Fibroblast of mammary gland (primary cell): ENCODE measurements at places on chromosomes 4 and X.

DNA sequence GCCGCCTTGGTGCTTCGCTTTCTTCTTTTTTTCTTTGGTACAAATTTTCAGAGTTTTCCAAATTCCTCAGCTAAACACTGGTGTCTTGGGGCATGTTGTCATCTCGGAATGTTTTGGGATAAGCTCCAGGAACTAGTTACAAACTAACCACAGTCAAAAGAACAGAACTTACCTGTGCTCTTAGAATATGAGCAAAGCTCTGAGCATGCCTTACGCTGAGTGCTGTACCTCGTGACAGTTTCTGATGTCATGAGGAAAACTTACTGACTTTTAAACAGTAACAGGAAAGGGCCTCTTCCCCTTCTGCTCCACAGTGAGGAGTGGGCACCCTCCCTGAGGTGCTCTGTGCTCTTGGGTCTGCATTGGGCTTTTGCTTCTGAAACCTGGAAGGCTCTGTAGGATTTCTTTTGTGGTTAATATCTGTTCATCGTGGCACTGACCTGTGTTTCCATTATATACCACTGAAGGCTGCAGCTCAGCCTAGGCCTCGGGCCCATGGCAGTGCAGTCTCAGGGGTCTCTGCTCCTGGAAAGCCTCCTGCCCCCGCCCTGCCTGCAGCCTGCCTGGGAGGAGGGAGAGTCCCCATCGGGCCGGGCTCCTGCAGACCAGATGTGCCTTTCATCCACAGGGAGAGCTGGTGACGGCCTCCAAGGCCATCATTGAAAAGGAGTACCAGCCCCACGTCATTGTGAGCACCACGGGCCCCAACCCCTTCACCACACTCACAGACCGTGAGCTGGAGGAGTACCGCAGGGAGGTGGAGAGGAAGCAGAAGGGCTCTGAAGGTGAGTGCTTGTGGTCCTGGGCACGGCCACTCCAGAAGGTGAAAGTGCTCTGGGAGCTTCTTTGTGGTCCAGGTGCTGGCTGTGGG is 48.7 kb downstream of the NOP14 start:
- DNase-seq: no peak

GRCh38 chrX:38656350-38656915 is 95.1 kb downstream of the TSPAN7 start:
- DNase-seq: no peak

DNA sequence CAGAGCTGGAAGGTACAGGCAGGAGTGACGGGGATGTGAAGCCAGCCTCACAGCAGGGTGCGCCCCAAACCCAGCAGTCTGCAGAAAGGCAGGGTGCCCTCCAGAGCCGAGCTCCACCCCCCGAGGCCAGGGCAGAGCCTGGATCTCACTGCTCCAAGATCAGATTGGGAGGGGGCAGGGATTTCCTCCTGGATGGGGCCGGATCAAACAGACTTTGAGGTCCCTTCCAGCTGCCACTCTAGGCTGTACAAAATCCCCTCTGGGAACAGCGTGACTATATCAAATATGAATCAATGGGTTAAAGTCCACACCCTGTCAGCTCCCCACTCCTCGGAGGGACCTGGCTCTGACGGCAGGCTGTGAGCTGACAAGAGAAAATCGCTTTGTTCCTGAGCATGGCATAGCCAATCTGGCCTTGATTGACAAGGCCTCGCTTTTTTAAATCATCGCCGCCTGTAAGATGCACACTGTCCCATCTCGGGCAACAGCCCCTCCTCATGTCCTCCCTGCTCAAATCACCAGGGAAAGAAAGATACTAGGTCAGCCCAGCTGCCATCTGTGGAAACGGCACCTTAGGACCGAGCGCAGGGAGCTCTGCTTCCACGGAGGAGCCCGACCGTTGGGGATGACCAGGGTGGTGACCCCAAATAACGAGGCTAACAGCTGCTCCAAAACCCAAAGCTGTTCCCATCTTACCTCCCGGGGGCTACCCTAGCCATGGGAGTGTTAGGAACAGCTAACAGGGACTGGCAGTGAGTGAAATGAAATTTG is 39.9 kb downstream of the PSAPL1 start:
- no peak for DNase-seq

DNA sequence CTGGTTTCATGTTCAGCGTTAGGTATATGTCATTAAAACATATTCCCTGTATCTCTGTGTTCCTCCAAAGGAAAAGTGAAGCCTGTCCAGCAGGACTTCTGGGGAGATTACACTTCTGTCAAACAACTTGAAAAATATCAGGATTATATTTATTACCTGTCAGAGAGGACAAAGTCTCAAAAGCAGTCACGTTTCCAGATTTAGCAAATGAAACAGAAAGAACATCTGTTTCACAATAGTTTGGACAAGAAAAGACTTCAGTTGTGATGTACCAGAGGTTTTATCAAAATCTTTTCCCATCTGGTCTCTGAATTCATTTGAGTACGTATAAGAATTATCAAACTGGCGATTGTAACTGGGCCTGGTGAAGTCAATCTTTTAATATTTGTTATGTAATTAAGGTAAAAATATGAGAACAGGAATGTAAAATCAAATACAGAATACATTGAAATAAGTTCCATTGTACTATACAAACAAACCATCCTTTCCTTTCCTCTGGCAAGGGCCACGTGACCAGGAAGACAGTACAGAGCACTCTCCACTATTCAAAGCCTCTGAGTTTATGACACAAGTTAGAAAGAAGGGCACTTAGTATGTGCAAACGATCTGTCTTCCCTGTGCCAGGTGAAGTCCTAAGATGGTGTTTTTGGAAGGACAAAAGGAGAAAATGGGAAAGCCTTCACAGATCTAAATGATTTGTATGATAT is 3.2 kb downstream of the CASP3 start:
- DNase-seq: no peak

GRCh38 chr4:80036949-80037685 is 35.9 kb downstream of the ANTXR2 start:
- DNase-seq: peak; percentile 87

GRCh38 chr4:100581337-100581736 is 63.5 kb upstream of the EMCN start:
- no peak for DNase-seq

GRCh38 chrX:3763111-3763510 is 49.7 kb upstream of the PRKX start:
- DNase-seq: no peak

- no peak for DNase-seq
These were observed 14.1 kb downstream of the RNF212 start for GRCh38 chr4:1099270-1099669.

DNA sequence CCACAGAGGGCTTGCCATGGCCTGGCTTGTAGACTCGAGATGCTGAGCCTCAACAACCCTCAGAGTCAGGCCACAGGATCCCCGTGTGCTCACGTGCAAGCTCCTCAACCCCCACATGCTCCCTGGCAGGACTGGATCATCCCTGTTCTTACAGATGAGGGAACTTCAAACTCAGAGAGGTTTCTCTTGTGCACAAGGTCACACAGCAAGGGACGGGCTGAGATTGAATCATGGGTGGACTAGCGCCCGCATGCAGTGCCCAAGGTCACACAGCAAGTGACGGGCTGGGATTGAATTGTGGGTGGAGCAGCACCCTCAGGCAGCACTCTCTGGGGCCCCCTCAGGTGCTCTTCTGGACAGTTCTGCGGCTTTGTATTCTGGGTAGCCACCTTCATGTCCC is 60.6 kb upstream of the AFAP1 start:
- no peak for DNase-seq

- DNase-seq: no peak
These were observed 15.6 kb upstream of the RASL11B start for GRCh38 chr4:52846502-52846901.

DNA sequence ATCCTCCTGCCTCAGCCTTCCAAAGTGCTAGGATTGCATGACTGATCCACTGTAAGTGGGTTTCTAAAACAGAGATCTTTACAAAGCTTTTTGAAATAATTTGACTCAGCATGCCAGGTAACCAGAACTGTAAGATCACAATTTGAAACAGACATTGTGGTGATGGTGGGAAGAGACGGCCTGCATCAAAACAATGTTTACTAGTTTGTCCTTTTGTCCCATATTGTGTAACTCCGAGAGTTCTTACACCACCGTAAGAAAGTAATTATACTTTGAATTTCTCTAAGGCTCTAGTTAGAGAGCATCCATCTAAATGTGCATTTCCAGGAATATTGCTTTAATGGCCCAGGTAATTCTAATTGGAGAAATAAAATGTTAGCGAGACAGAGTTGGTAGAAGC is 594 bp upstream of the ARHGAP24 start:
- peak; percentile 66 for DNase-seq
